ENCODE measurements at places on chromosomes 12 and 14. TPM values are rescaled to one million over a fixed set of nuclear protein-coding genes. Genes with fewer than 3 reads are reported as not detected.

Gene FBXL14
- 10.9 TPM for total RNA-seq

Gene BTG1
- total RNA-seq = 28.6 TPM

Gene KCNC2
- not detected for total RNA-seq

Gene MYH7
- total RNA-seq = not detected

Gene NANOG
- not detected for total RNA-seq

Gene CORO1C
- 213 TPM for total RNA-seq

Gene FGF6
- total RNA-seq = not detected

Gene DNAJC22
- total RNA-seq = 0.51 TPM

Gene SIX4
- total RNA-seq = 0.51 TPM

Gene CACNA2D4
- total RNA-seq = 0.26 TPM

Gene DCN
- not detected for total RNA-seq

Gene LMO3
- total RNA-seq = not detected

Gene STXBP6
- 34.5 TPM for total RNA-seq

Gene CLEC1B
- total RNA-seq = not detected

Gene TTC5
- 14.4 TPM for total RNA-seq

Gene NGB
- not detected for total RNA-seq

Gene KLRG1
- total RNA-seq = 0.51 TPM

Gene SDSL
- total RNA-seq = 3.3 TPM

Gene PCED1B
- total RNA-seq = under 0.01 TPM

Gene RNASE9
- total RNA-seq = not detected

Gene ESRRB
- total RNA-seq = not detected

Gene COX6A1
- 417 TPM for total RNA-seq

Gene SMIM41
- under 0.01 TPM for total RNA-seq

Gene GAS2L3
- 21.3 TPM for total RNA-seq
